RPMI8226 (cell line): ENCODE measurements at places on chromosomes 1 and 21.

GRCh38 chr1:245393694-245394093, 238.9 kb downstream of the KIF26B start:
- no peak for DNase-seq

- no peak for DNase-seq
Observed at GRCh38 chr1:170596701-170597100, 64.7 kb downstream of the GORAB start.

- no peak for DNase-seq
Observed at GRCh38 chr1:76428028-76428427, 353.5 kb downstream of the ST6GALNAC3 start.

DNA sequence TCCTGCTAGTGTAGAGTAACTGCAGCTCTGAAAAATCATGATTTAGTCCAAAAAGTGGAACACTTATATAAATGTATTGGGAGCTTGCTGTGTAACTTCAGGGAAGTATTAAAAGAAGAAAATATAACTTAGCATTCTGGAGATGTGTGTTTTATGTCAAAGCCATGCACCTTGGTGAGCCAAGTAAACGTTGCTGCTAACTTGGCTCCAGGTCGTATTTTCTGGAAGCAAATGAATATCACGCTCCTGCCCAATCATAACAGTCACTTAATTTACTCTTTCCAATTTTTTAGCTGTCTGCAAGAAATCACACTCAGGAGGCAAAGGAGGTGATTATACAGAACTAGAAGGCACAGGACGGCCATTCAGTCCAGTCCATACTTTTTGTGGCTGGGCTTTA, 61.1 kb downstream of the DOP1B start:
- DNase-seq = no peak

GRCh38 chr1:242454262-242455051, 70.0 kb downstream of the PLD5 start:
- peak; percentile 39 for DNase-seq

DNA sequence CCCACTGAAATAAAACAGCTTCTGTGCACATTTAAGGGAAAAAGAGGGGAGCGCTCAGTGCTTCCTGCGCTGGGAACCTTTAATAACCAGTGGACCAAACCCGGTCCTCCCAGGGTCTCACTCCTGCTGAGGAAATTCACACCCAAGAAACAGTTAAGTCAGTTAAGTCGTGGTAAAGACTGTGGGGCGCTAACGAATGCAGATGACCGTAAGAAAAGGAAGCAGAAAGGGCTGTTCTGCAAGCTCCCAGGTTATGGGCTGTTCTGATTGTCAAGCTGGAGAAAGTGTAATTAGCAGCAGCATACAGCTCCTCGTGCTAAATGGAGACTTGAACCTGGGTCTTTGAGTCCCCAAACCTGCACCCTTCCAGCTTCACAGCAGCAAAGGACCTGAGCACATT, 536.6 kb downstream of the NPHP4 start:
- no peak for DNase-seq

DNA sequence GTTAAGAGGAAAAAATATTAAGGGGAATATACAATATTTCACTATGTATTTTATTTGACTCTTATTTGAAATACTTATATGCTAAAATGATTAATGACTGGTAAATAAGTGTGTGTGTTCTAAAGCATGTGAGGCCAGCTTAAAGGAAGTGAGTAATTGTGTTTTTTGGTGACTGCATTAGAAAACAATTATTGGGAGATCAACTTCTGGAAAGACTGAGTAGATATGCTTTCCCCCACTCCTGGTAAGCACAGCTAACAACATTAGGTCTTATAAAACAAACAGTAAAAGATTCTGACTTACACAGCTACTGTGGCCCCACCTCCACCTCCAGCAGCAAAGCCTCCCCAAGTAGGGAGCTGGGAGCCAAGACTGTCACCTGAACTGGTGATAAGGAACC, 403.0 kb downstream of the SRGAP2C start:
- DNase-seq = no peak

DNA sequence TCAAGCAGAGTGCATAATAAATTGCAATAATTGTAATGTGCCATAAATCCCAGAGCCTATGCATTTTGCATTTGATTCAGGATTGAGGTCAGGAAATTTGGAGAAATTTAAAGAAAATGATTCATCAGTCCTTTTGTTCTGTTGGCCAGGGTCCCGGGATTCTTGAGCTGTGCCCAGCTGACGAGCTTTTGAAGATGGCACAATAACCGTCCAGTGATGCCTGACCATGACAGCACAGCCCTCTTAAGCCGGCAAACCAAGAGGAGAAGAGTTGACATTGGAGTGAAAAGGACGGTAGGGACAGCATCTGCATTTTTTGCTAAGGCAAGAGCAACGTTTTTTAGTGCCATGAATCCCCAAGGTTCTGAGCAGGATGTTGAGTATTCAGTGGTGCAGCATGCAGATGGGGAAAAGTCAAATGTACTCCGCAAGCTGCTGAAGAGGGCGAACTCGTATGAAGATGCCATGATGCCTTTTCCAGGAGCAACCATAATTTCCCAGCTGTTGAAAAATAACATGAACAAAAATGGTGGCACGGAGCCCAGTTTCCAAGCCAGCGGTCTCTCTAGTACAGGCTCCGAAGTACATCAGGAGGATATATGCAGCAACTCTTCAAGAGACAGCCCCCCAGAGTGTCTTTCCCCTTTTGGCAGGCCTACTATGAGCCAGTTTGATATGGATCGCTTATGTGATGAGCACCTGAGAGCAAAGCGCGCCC, 8.7 kb downstream of the PROX1 start:
- no peak for DNase-seq

GRCh38 chr1:110390096-110390495, 730 bp downstream of the SLC16A4 start:
- DNase-seq = no peak

GRCh38 chr1:170200161-170200560, 54.4 kb downstream of the NTMT2 start:
- DNase-seq = no peak

GRCh38 chr21:42669041-42669440, 15.6 kb downstream of the PDE9A start:
- DNase-seq = no peak

- no peak for DNase-seq
Observed at GRCh38 chr1:1910651-1911331, 4.3 kb upstream of the CALML6 start.

DNA sequence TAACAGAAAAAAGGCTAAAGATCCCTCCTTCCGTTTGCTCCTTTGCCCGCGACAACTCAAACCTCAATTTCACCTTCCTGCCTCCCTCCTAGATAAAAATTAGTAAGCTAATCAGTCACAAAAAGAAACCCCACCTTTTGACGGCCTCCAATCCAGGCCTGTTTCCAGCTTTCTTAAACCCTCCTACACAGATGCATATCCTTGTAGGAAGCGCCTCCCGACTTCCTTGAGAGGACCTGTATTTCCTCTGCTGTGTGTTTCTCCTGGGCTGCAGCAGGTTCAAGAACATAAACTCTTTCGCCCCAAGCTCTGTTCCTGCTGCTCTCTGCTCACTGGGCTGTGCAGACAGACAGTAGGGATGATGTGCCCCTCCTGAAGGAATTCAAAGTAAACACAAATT, 168.8 kb downstream of the CYYR1 start:
- DNase-seq = no peak

DNA sequence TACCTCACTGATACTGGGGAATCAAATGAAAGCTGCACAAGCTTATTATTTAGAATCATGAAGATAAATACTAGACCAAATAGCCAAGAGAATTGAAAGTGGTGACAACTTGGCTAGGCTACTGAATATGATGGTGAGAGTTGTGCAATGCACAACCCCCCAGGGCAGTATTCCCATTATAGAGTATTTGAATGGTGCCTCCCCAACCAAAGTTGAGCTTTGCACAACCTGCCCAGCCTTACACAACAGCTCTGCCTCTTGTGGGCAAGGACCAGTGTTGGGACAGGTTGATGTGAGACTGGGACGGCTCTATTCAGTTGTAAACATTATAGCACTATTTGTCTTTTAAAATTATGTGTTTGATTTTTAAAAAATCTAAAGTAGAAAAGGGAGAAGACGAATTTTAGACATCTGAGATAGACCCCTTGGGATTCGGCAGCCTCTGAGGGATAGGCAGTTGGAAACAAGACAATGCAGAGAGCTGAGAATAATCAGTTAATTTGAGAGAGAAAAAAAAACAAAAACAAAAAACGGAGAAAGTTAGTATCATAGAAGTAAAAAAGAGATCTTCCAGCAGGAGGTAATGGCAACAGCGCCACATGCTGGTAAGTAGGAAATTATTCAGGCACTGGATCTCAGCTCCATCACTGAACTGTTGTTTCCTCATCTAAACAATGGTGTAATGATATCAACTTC, 91.0 kb upstream of the KCNA3 start:
- peak; percentile 64 for DNase-seq

GRCh38 chr1:152049291-152050083, 12.7 kb upstream of the S100A11 start:
- peak; percentile 71 for DNase-seq

- no peak for DNase-seq
Observed at GRCh38 chr1:243411472-243411871, 155.6 kb downstream of the SDCCAG8 start.

DNA sequence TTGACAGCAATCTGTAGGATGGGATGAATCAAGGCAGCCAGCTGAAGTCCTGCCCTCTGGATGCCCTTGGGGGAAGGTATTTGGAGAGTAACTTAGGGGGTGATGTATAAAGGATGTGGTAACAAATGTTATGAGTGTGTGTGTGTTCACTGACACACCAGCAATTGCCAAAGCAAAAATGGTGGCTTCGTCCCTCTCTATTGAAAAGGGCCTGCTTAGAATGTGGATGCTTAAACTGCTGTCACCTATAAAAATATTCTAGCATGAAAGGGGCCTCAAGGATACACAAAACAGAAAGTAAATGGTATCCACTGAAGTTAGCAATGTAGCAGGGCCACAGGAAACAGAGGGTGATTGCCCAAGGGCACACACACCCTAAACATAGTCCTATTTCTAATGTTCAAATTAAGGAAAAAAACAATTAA, 15.1 kb upstream of the AIM2 start:
- no peak for DNase-seq

GRCh38 chr1:89736937-89737733, 83.7 kb upstream of the LRRC8D start:
- no peak for DNase-seq

- no peak for DNase-seq
Observed at GRCh38 chr1:166876540-166876838, 425 bp upstream of the TADA1 start.

DNA sequence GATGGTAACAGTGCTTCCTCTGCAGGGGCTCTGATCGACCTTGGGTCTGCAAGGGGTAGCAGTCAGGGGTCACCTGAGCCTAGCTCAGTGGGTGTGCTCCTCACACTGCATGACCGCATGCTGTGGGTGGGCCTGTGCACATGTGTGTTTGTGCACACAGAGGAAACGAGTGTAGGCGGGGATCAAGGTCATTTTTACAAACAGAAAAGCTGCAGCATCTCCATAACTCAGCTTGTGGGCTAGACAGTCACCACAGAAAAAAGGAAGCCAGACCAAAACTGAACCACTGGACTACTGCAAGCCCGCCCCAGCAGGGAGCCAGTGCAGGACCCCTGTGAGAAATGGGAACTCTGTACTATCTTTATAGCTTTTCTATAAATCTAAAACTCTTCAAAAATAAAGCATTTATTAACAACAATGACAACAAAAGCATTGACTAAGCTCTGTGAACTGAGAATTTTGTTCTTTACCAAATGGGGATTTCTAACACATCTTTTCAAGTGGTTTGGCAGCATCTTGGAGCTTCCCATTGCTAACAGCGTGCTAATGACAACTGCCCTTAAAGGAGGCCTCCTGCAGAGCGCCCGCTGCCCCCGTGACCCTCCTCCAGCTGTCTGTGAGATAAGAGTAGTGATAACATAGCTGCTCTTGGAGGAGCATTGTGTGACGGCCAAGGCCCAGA, 19.9 kb upstream of the NEK2 start:
- DNase-seq = no peak

DNA sequence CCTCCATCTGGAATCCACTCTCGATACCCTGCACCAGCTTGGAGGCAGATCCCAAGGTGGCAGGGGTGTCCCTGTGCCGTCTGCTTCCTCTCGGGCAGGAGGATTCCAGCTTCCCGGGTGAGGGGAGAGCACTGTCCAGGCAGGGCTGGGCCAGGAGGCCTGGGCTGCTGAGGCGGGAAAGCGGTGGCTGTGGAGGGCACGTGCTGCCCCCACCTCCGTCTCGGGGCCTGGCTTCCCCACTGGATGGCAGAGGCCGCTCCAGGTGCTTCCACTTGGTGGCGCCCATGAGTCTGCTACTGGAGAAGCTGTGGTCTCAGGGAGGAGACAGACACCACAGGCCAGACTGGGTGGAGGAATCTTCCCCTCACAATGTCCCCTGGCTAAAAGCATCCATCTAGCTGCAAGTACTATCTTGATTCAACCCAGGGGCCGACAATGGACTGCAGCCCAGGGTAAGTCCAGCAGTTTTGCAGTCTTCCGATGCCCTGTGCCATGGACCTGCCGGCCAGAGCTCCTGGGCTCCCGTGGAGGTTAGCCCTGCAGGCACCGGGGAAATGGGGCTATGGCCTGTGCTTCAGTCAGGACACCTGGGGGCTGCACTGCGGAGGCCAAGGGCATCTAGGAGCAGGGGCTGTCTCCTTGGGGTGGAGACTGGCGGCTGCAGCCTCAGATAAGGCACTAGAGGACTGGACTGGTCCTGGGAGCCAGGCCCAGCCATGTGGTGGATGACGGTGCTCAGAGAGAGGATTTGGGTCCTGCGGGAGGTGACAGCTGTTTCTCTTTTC, 41.3 kb upstream of the EIF4G3 start:
- peak; percentile 51 for DNase-seq

DNA sequence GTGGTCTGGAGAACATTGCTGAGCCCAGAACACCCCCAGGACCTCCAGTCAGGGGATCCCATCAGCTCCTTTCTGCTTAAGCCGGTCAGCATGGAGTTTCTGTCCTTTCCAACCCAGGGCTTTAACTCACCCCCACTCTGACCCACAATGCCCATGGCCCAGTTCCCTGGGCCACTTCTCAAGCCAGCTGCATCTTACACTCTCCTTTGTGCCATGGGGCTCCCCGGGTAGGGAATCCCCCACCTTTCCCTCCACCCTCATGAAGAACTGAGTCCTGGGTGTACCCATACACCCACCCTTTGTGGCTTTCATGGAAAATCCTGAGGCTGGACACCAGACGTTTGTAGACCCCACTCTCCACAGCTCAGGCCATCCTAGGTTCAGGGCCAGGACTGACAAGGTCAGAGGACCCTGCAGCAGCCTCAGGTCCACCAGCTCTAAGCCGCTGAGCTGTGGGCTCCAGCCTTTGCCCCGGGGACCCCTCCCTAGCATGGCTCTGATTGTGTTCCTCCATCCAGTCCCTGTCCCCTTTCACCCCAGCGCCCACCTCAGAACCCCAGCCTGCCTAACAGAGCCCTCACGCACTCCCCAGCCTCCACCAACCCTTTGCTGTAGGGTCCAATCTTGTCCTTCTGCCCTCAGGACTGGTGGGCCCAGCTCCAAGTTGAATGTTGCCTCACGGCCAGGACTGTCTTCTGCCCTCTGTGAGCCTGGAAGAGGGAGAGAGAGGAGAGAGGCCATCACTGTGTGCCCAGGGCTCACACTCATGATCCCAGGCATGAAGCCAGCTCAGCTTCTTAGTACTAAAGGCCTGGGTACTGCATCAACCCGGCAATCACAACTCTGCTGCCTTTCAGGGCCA, 394.8 kb downstream of the MATN1 start:
- DNase-seq = no peak

GRCh38 chr1:35576061-35576765, 3.1 kb downstream of the TFAP2E start:
- DNase-seq = no peak

GRCh38 chr1:8985915-8986813, 40.1 kb downstream of the SLC2A7 start:
- no peak for DNase-seq

- no peak for DNase-seq
Observed at GRCh38 chr21:32476661-32477423, 64.3 kb downstream of the EVA1C start.
